ENCODE measurements at places on chromosomes 12 and 14.

- no peak for DNase-seq
Observed at GRCh38 chr14:81423504-81423903, 23.4 kb upstream of the STON2 start.

DNA sequence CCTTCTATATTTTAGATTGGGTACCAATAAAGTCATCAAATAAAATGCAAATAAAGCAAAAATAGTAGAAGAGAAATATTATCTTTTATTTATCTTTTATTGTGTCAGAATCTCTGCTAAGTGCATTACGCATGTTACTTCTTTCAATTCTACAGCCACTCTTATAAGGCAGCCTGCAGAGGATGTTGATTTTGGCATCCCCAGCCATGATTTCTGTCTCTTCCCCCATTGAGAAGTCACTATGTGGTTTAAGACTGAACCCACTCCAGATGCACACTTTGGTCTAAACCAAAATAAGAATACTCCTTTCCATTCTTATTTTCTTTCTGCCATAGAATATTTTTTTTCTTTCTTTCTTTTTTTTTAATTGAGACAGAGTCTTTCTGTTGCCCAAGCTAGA lies 56.0 kb upstream of the ACSS3 start:
- no peak for DNase-seq

DNA sequence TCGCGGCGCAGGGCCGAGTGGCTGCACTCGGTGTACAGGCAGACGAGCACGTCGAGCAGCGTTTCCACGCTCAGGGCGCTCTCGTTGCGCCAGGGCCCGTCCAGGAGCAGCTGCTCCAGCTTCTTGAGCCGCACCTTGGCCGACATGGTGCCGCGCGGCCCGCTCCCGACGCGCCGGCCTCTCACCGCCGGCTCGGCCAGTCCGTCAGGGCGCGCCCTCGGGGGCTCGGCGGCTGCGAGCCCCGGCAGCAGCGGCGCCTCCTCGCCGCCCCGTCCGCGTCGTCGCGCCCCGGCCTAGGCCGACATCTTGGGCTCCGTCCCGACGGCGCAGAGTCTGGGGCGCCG lies 349 bp downstream of the CDC42BPB start:
- DNase-seq: no peak

DNA sequence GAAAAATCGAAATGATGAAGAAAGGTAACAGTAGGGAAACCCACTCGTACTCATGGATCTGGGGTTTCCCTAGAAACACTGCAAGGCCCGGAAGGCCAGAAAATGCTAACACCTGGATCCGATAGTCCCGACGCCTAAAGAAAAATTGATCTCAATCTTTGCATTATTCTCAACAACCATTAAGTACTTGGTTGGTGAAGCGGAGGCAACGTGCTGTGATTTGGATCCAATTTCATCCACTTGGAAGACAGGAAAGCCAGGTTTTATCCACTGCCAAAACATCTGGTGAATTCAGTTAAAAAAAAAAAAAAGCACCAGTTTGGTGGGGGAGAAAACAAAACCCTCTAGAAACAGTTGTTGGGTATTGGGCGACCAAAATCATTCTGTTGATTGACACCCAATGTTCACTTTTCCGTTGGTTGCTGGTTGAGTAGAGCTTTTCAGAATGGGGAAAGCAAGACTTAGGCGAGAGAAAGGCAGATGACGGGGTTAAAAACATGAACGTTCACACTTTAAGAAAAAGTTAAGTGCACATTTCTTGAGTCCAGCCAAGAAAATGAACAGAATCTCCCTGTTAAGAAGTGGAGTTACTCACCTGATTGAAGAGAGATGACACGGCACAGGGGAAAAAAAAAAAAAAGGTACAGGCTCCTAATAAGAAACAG lies 41.9 kb upstream of the MED13L start:
- no peak for DNase-seq

DNA sequence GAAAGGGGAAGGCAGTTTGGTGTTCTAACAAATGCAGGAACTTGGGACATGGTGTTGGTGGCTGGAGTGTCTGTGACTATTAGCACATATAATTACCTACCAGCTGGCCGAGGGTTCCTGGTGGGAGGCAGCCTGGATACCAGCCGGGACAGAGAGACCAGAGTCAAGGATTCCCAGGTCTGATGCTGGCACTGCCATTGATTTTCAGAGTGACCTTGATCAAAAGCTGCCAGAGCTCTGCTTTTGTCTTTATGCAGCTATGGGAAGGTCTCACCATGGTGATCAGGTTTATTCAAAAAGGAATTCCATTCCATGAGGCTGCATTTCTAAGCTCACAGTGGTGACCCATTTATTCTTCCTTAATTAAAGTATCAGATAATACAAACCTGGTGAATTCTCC lies 101.0 kb upstream of the PWP1 start:
- DNase-seq: no peak

Data from osteocyte (in vitro differentiated cells).